ENCODE measurements at places on chromosomes 6 and 20.

DNA sequence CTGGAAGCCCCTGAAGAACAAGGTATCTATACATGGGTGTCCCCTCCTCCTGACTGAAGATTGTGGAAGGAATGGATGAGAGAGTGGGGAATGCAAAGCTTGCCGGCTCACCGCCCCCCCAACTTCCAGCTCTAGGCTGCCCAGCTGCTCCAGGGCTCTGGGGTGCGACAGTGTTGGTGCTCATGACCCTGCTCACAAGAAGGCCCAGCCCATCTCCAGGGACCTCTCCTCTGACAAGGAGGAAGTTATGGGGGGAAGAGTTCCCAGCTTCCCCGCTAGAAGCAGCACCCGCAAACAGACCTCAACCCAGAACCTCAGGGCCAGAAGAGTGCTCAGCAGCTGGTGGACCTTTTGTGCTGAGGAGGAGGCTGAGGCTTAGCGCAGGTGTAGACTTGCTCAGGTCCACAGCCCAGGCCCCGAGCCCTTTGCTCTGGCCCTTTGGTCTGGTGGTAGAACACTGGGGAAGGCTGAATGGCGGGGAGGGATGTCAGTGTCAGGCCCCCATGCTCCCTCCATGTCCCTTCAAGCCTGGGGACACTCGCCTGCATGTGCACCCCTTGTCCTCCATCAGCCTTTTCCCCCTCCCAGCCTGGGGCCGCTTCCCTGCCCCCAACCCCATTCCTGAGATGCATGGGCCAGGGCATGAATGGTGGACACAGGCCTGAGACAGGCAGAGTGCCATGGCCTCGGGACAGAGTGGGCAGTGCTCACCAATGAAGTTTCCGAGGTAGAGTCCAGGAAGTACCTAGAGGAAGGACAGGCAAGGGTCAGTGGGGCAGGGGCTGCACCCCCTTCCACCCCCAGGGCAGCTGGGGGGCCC is 1.3 kb downstream of the DUSP15 start:
- no peak for DNase-seq

- no peak for DNase-seq
Observed at GRCh38 chr20:58693226-58694006, 816 bp downstream of the NPEPL1 start.

- no peak for DNase-seq
Observed at GRCh38 chr20:38418509-38419204, 16.5 kb downstream of the SNHG17 start.

DNA sequence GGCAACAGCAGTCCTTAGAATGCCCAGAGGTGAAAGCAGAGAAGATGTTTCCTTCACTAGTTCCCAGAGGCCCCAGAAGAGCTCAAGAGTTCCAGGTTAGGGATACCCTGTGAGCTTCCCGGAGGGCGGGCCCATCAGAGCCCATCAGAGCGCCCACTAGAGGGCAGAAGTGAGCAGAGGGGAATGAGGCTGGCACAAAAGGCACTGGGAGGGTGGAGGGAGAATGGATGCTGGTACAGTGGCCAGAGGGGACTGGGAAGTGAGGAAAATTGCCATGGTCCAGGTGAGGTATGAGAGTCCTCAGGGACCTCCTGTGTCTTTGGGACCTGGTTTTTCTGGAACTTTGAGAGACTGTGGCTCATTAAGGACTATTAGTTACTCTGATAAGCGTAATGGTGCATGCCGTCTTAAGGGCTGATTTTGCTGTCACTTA is 57.3 kb downstream of the LINC00237 start:
- no peak for DNase-seq

GRCh38 chr6:139839506-139840156 is 465.2 kb upstream of the CITED2 start:
- no peak for DNase-seq

GRCh38 chr20:17357238-17357637 is 130.4 kb downstream of the PCSK2 start:
- DNase-seq = no peak

DNA sequence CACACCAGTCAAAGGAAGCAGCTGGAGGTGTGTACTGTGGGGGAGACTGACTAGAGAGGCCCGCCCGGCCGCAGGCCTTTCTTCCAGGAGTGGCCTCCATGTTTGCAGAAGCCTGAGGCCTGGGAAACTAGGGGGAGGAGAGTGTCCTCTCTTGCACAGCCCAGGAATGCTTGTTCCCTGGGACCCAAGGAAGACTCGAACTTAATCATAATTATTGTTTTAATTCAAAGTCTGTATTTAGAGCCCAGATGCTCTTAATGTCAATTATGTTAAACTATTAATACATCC is 23.1 kb downstream of the BNIP5 start:
- DNase-seq = no peak

DNA sequence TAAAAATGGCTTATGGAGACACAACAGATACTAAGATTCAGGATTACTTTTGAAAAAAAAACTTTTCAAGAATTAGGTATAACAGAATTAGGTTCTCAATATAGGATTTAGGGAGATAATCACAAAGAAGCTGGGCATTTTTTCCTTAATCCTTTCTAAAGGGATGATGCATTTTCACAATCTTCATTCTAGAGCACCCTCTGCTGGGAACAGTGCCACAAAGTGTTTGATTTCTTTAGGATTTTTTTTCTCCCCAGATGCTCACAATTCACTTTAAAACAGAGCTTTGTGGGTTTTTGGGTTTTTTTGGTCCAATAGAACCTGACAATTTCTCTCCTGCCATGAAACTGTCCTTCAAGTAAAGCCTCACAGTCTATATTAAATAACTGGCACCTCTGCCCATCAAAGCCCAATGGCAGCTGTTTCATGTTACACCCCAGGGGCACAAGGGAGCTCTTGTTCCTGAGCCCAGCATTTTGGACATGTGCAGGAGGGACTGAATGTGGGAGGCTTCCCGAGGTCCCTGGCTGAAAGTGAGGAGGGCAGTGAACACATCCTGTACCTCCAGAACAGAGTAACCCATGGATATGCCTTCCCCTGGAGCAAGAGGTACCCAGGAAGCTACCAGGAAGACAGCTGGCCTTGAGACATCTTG is 39.7 kb downstream of the PREP start:
- DNase-seq = no peak

DNA sequence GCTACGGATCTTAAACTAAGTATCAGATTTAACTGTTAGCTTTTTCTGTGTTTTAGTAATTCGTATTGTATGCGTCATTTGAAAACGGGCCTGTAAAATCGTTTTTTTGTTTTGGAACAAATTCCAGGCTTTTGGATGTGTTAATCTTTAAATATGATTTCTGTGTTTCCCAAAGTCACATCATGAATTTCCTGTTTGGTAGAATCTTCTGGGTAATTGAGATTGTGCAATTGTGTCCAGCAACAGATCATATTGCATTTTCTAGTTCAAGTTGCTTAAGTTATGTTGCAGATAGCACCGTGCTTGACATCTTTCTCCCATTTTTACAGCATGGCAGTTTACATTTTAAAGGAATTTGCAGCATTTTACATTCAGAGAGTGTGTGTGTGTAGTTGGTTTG is 1.9 kb downstream of the MAPK14 start:
- no peak for DNase-seq

DNA sequence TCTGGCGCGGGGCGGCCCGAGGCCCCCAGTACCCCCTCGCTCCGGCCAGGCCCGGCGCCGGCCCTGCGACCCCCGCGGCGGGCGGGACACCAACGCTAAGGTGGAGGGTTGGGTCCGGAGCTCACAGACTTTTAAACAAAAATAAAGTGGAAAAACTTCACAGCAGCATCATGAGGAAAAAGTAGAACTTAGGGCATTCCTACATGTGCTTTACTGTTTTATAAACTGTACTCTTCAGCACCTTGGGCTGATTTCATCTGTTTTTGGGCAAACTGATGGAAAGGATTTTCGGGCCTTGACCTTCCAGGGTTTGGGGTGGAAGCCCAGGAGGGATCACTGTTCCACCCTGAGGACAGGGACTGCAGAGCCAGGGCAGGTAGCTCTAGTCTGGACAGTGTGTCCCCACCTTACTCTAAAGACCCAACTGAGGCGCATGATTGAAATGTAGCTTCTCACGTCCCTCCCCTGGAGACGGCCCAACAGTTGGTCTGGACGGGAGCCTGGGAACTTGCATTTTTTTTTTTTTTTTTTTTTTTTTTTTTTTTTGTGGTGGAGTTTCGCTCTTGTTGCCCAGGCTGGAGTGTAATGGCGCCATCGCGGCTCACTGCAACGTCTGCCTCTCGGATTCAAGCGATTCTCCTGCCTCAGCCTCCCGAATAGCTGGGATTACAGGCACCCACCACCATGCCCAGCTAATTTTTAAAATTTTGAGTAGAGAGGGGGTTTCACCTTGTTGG is 740 bp downstream of the NELFCD start:
- peak; percentile 59 for DNase-seq

DNA sequence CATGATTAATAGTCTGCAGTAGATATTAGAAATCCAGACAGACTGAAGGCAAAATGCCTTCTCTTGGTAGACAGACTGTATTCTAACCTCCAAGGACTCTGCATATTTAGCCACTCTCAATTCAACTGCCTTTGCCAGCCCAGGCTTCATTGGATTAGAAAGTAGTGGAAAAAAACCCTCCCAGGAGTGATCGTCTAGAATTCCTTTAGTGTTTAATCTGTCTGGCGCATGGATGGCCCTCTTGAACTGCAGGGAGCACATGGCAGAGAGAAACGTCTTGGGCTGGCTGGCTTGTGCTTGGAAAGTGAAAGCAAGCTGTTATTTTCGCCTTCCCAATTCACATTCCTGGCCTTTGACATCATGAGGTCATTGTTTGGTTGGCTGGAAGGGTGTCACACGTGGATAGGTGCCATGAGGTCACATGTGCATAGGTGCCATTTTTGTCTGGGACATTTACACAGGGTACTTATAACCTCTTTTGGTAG is 30.9 kb upstream of the NEDD9 start:
- DNase-seq = peak; percentile 81

DNA sequence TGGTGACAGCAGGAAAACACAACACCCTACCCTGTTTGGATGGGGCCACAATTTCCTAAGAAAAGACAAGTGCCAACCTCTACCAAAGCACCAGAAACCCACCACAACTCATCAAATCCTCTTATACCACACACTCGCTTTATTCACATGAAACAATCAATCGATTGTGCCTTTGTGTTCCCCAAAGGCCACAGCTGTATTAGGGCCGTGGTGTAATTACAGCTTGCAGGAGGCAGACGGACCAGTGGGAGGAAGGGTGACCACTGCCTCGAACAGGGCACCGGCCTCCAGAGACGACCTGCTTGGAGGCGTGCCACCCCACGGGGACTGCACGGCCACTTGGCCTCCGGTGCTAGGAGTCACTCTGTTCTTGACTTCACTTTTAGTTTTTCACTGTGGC is 264.1 kb downstream of the FOXC1 start:
- DNase-seq = no peak

DNA sequence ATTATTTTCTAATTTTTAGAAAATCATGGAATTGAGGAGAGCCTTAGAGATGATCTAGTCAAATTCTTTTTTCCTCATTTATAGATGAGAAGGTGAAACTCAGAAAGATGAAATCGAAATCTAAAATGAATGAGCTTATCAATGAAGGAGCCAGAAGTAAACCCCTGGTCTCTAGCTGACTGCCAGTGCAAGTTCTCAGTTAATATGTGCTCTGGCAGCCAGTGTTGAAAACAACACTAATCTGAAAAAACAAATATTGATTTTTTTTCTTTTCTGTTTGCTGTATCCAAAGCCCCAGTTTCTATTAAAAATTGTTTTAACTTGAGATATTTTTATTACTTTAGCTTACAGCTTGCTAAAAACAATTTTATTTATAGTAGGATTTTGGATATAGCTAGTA is 21.5 kb upstream of the PBOV1 start:
- DNase-seq = no peak

DNA sequence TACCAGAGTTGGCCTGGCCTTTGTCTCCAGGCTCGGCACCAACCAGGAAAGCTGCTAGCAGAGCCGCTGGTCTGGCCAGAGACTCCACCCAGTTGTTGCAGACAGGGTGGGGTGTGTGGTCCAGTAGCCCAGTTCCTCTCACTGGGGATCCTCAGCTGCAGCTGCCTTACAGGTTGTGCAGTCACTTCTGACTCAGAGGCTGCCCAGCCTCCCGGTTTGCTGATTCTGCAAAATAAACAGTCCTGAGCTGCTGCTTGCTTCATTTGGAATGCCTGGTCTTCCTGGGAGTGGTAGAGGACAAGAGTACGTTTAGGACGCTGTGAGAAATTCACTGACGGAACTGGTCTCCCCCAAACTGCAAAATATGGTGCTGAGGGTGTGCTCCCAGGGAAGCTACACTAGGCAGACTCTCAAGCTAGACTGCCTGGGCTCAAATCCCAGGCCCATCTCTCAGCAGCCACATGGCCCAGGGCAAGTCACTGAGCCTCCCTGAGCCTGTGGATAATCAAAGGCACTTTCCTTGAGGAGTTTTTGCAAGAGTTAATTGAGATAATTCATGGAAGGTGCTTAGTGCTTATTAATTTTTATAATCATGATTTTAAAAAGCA is 246.1 kb downstream of the TFAP2C start:
- no peak for DNase-seq

DNA sequence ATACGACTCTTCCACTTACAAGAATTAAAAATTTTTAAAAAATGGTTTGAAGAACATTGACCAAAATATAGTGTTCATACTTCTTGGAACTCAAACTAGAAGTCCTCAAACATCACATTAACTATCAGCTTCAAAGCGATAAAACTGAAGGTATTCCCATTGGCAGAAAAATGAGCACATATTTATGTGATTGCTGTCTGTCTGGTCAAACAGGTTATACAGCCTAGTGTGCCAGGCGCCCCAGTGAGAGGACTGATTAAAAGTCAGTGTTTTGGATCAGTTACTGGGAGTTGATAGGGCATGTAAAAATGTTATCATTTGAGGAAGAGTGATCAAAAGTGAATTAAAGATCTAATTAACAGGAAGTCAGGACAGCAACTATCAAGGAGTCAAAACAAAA is 738.8 kb downstream of the HDGFL1 start:
- DNase-seq = no peak

GRCh38 chr6:71011871-71012371 is 55.1 kb upstream of the B3GAT2 start:
- no peak for DNase-seq

DNA sequence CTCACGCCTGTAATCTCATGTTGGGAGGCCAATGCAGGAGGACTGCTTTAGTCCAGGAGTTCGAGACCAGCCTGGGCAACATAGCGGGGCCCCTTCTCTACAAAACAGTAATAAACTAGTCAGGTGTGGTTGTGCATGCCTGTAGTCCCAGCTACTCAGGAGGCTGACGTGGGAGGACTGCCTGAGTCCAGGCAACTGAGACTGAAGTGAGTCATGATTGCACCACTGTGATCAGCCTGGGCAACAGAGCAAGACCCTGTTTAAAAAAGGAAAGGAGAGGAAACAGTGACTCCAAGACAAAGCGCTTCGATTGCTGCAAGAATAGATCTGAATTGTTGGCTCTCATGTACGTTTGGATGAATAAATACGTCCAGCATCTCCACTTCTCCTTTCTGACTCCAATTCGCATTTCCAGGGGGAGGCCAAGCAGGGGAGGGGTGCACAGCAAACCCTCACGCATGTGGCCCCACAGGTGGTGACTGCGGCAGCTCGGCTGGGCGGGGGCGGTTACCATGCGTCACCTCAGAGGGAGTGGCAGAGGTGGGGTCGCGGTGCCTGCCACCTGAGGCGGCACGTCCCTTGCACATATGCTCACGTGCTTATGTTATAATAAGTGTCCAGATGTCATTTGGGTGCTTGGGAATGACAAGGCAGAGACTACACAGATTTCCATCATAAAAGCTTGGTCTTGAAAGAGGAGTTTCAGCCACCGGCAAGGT is 95.1 kb upstream of the MPC1 start:
- DNase-seq = no peak

GRCh38 chr20:57571782-57572416 is 11.0 kb downstream of the PCK1 start:
- DNase-seq = no peak

Measured in kidney (tissue), 22 donors.